ENCODE measurements at places on chromosomes 1 and 21.

DNA sequence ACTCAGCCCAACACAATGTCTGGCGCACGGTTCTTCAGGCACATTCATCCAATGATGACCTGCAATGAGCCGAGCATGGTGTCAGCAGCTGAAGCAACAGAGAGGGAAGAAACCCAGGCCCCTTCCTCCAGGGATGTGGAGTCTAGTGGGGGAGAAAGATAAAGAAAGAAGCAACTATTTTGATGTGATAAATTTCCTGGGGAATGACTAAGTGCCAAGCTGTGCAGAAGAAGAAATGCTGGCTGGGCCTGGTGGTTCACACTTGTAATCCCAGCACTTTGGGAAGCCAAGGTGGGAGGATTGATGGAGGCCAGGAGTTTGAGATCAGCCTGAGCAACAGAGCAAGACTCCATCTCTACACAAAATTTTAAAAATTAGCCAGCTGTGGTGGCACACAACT is 561.8 kb downstream of the KIF26B start:
- DNase-seq = no peak

- no peak for DNase-seq
Observed at GRCh38 chr1:14590411-14591180, 7.9 kb upstream of the KAZN start.

DNA sequence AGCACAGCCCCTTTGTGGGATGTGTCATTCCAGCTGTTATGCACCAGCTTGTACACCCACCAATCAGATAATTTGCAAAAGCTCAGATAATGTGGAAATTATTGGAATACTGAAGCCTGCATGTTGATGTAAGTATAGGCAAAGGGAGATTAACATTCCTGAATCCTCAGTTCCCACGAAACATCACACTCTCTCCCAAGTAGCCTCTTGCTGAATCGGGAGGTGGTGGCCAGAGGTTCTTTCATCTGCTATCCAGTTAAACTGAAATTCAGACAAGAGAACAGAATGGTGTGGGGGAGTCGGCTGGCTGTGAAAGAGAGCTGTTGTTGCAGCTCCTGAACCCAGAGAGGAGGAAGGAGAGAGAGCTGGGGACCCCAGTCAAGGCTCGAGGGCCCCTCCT is 170.9 kb downstream of the ZBTB18 start:
- DNase-seq = no peak

DNA sequence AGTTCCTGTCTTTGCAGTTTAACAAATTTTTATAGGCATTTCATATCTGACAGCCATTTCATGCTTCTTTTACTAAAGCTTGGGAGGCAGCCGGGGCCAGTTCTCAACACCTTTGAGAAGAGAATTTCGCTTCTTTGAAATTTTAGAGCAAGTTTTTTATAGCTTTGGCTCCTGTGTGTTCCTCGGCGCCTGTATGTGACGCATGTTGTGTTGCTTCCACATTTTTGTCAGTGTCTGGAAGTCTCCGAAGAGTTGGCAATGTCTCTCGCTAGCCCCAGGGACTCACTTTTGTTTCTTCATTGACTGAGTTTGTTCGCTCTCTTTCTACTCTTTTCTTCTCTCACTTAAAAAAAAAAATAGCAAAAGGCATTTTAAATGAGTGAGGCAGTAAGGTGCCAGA is 386.9 kb upstream of the PLXNA2 start:
- DNase-seq = no peak

DNA sequence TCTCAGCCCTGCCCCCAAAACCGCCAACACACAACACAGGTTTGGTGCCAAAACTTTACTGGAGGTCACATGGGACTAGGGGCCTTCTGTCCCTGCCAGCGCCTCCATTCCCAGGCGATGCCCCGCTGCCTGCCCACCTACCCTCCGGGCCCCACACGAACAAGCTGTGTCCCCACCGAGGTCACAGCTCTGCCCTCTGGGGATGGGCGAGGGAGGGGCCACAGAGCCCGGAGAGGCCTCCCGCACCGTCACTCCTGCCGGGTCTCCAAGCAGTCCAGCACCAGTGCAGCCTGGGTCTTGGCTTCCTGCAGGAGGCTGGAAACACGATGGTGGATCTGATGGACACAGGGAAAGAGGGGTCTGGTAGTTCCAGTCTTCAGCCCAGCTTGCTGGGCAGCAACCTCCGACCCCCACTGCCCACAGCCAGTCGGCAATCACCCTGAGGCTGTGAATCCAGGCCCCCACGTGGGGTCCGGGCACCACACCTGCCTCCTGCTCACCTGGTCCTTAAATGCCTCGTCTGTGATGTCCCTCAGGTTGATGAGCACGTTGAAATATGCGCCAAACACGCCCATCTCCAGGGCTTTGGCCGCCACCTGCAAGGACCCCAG is 18.5 kb downstream of the FTCD start:
- DNase-seq = no peak

- no peak for DNase-seq
Observed at GRCh38 chr1:168285521-168285790, 4.8 kb downstream of the TBX19 start.

DNA sequence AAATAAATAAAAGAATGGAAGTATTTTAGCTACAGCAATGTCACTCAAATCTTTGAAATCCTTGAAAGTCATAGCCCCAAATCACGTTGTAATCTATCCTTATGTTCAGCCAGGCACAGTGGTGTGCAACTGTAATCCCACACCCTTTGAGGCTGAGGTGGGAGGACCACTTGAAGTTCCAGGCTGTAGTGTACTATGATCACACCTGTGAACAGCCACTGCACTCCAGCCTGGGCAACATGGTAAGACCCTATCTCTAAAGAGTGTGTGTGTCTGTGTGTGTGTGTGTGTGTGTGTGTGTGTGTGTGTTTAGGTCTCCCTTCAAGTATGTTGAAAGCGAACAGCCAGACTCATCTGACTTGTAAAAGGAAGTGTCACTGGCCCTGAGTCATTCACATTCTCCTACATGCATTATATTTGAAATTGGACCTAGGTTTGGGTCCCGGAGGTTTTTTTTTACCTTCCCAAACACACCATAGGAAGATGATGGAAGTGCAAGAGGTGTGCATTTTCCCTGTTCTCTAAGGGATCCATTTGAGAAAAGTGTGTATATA is 50.1 kb downstream of the ZNF281 start:
- peak; percentile 61 for DNase-seq

DNA sequence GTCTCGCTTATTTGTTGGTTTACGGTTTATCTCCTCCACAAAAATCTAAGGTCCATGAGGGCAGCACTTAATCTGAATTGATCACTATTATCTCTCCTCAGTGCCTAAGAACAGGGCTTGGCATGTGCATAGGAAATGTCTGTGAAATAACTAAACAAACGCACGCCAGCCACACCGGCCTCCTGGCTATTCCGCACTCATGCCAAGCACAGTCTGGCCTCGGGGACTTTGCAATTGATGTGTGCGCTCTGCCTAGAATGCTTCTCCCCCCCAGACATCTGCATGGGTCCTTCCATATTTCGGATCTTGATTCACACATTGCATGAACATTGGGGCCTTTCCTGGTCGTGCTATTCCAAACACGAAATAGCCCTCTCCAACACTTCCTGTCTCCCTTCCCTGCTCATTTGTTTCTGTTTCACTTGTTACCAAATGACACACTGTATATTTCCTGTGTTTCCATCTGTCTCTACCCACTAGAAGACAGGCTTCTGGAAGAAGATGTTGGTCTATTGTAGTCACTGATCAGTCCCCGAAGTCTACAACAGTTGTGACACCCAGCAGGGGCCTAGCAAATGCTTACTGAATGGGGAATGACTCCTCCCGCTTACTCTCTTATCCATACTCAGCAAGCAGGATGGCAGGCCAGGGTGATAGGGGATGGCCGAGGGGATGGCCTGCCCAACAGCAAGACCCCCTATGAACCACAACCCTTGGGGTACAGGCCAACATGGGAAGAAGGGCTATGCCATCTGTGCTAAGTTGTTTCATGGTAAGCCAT is 93.9 kb downstream of the GLIS1 start:
- DNase-seq = no peak

DNA sequence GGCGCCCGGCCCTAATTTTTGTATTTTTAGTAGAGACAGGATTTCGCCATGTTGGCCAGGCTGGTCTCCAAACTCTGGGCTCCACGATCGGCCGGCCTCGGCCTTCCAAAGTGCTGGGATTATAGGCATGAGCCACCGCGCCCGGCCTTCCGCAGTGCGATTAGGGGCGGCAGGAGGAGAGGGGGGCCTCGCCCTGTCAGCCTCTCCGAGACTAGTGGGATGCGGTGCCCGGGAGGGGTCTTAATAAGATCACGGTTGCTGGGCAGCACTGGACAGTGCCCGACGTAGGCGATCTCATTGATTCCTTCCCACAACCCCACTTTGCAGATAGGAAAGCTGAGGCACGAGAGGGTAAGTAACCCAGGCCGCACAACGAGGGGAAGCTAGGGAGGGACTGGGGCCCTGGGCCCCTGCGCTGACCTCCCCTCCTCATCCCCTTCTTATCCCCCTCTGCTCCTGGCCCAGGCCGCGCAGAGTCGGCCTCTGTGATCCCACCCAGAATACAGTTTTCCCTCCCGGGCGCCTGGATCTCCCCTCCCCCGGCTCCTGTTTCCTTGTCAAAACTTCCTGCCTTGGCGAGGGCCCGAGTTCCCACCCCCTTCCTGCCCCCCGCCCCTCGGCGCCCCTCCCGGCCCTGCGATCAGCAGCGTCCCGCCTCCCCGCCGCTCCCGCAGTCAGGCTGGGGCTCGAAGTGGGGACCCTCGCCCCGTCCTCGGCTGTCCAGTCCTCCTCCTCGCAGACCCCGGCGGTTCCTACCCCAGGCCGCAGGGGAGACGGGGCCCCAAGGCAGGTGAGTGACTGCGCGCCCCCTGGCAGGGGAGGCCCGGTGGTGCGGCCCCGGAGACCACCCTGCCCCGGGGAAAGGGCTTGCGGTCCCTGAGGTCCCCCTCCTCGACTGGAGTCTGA is at the start of gene PEAR1:
TSS of gene PEAR1 (plus strand) at position 671 of the 906 bp plus-strand sequence. CDS start 10,209 bp downstream, outside the sequence.
- no peak for DNase-seq

- DNase-seq = peak; percentile 87
Observed at GRCh38 chr1:212558693-212559480, 49.7 kb upstream of the ATF3 start.

- DNase-seq = no peak
Observed at GRCh38 chr1:59526240-59526639, 229.3 kb downstream of the FGGY start.

DNA sequence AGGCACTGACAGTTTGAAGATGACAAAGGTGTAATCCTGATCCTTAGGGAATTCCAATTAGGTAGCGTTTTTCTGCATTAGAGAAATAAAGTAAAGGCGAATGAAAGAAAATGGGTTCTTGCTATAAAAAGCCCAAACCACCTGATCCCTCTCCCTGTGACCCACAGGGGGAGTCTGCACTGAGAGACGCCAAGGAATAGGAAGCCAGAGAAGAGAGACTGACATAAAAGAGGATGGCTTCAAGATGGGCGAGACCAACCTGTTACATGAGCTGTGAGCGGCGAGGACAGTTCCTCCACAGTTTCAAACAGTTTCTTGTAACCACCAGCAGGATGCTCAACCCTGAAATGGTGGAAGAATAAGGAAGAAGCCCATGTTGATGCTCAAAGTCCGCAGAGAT is 1.4 kb downstream of the RPE65 start:
- DNase-seq = no peak

GRCh38 chr1:203364094-203364801 is 13.3 kb upstream of the FMOD start:
- no peak for DNase-seq

GRCh38 chr1:238073991-238074390 is 183.3 kb upstream of the ZP4 start:
- no peak for DNase-seq

- DNase-seq = no peak
Observed at GRCh38 chr1:202016022-202016810, 5.8 kb downstream of the ELF3 start.

GRCh38 chr1:26861889-26862378 is 1.0 kb upstream of the SFN start:
- no peak for DNase-seq

- DNase-seq = no peak
Observed at GRCh38 chr1:168148916-168149315, 12.2 kb upstream of the GPR161 start.

DNA sequence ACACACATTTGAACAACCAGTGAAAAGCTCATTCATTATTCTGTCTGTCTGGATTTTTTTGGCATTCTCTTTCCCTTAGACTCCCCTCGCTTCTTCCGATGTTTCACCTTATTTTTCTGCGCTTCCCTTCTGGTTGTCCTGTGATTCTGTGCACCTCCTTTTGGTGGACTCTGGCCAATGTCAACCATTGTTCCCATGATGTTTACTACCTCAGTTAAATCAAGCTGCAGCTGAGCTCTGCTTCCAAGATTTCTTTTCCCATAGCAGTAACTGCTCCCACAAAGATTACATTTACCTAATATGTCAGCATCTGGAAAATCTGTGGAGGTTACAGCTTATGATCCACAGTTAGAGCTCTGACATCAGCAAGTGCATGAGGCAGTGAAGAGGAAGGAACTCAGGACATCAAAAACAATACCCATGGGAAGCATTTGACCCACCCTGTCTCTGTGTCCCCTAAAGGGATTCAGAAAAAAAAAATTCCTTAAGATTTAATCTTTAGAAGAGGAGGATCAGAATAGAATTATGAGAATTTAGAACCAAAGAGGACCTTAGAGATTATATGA is 69.9 kb upstream of the ADAMTS5 start:
- DNase-seq = no peak

GRCh38 chr21:33259428-33259827 is 6.7 kb upstream of the IL10RB start:
- no peak for DNase-seq

DNA sequence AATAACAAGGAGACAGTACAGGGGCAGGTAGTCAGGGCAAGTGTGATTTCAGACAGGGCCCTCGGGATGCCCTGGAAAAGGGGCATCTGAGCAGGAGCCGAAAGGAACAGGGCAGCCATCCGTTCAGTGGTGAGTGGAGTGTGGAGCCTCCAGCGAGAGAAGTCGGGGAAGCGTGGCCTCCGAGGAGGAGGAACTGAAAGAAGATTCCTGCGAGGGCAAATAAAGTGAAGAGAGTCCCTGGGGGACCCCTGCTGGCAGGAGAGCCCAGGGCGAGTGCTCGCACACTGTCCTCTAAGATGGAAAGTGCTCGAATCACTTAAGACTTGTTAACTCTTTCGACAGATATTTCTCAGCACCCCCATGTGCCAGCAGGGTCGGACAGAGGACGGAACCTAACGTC is 3.5 kb upstream of the UTS2 start:
- peak; percentile 9 for DNase-seq

Measured in brain microvascular endothelial cell (primary cell).